Foreskin melanocyte (primary cell): ENCODE measurements at places on chromosomes 11 and 22.

GRCh38 chr22:43824724-43825420 is 12.8 kb upstream of the EFCAB6 start:
- no peak for DNase-seq

GRCh38 chr11:77174559-77174958 is 46.5 kb downstream of the MYO7A start:
- no peak for DNase-seq

DNA sequence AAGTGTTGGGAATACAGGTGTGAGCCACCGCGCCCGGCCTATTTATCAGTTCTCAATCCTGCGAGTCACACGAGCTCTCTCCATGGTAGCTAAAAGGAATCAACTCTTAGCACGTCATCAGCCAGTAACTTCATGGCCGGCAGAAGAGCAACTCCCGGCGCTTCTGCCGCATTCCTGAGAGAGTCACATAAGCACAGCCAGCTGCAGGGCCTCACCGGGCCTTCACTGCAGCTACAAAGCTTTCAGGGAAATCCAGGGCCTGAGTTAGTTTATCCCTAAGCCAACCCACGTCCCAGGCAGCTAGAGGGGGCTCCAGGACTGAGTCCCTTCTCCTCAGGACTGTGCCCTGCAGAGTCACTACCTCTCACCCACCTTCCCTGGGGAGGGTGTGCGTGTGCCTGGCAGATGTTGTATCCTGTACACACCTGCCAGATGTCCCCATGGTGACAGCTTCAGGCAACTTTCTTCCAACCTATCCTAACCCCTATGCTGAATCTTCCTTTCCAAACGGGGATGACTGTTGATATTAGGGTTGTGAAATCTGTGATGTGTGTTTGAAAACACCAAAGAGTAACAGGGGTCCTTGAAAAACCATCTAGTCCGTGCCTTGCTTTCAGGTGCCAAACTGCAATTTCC is 45.9 kb upstream of the ARFGAP3 start:
- DNase-seq = no peak

- no peak for DNase-seq
Observed at GRCh38 chr11:116686866-116687265, 85.9 kb downstream of the BUD13 start.

GRCh38 chr11:5712507-5712906 is 22.9 kb downstream of the TRIM22 start:
- no peak for DNase-seq

DNA sequence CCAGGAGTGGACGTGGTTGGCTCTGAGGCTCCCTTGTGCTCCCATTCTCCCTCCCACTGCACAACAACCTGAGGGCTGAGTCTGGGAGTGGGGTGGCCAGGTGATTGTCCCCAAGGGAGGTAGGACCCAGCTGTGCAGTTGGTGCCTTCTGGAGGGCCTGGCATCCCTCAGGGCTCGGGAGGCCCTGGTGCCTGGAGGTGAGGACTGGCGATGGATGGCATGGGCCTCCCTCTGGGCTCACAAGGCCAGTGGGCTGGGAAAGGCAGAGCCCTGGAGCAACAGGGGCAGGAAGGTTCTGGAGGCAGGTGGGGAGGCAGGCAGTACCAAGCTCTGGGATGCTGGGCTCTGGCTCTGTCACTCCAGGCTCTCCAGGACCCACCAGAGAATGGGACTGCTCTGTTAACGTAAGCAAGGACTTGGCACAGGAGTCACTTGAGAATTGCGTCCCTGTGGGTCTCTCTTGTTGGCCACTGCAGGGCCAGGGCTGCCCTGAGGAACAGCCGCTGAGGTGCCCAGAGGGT is 114.2 kb downstream of the KCNQ1OT1 start:
- no peak for DNase-seq

- DNase-seq = no peak
Observed at GRCh38 chr11:16040151-16040550, 316.2 kb downstream of the SOX6 start.

- no peak for DNase-seq
Observed at GRCh38 chr22:29717789-29718188, 2.0 kb upstream of the CABP7 start.

- no peak for DNase-seq
Observed at GRCh38 chr11:67054346-67054835, 2.3 kb upstream of the RHOD start.

DNA sequence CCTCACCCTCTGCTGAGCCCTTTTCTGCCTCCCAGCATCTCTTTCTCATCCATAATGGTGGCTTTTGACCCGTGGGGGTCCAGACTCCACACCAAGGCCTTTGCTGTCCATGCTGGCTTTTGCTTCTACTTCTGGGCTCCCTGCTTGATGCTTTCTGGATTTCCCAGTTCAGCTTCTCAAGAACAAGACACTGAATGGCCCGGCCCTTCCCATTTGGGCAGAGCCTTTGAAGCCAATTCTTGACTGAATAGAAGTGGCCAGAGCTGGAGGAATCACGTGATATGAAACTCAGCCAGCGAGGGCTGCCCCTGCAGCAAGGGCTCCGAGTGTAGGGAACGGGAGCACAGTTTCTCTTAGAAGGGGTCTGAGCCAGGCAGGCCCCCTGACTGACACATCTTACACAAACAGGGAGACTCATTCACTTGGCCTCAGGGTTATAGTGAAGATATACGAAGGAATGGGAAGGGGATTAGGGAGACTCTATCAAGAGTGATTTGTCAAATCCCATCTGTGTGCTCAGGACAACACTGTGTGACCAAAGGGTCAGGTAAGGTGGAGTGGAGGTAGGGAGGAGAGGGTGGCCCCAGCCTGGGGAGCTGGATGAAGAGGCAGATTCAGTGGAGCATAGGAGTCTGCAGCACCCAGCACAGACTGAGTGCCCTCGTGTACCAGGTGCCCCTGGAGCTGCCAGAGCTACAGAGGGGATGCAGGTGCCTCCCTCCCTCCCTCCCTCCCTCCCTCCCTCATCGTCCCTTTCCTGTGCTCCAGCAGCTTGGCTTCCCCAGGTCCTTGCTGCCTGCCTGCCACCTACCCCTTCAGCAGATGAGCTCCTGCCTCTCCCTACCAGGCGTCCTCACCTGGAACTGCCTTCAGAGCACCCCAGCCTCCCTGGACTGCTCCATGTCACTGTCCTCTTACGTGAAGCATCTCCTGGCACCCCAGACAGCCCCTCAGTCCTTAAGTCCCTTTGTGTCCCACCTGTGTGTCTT is 106.0 kb downstream of the TRIM29 start:
- no peak for DNase-seq

GRCh38 chr11:1208144-1208393 is 14.8 kb upstream of the MUC5B start:
- no peak for DNase-seq

- no peak for DNase-seq
Observed at GRCh38 chr11:67612751-67613150, 6.0 kb downstream of the NDUFV1 start.

- DNase-seq = no peak
Observed at GRCh38 chr11:118098996-118099837, 12.5 kb upstream of the SMIM35 start.

GRCh38 chr11:30314625-30315024 is 8.3 kb upstream of the ARL14EP start:
- DNase-seq = no peak

GRCh38 chr11:6733326-6734275 is 38.2 kb downstream of the OR2AG2 start:
- DNase-seq = no peak

DNA sequence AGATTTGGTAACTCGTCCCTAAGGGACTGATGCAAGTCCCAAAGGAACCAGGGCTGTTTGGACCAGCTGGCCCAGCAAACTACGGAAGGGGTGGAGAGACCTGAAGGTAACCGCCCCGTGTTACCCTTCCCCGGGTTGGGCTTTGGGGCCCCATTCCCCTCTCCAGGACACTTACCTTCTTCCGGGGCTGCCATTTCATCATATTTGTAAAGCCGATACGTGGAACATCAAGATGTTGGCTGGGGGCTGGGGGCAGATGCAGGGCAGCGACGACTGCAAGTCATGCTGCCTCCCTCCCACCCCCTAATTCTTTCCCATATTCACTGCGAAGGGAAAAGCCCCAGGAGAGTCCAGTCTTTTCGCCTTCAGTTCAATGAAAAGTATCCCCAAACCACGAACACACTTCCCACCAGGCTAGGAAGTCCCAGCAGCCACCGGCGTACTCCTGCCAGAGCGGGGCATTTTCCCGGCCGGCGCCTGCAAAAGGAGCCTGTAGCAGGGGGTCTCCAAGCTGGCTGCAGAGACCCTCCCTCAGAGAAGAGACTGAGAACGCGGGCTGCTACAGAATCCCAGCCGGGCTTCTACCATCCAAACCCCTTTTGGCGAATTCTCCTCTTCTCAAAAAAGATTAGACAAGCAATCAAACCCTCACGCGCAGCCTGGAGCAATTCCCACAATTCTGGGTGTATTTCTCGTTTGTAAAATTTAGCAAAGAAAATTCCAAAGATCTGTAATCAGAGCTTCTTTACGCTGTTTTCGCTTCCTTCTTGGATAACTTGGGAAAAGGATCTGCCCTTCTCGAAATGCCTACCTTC is 236.7 kb downstream of the TTC28 start:
- DNase-seq = peak; percentile 7

DNA sequence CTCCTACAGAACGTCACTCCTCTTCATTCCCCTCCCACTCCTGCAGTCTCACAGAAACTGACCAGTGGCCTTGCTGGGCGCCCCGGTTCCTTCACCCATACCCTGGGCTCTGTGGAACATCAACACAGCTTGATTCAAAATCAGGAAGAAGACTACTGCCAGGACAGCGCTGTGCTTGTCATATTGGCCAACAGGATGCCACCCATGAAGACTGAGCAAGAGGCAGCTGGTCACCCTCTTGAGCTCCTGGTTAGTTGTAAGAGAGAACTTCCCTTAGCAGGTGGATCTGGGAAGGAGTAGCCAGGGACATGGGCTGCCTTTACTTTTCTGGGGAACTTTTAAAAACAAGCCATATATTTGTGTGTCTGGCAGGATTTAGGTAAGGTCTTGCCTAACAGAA is 110.4 kb upstream of the TIMP3 start:
- DNase-seq = no peak

DNA sequence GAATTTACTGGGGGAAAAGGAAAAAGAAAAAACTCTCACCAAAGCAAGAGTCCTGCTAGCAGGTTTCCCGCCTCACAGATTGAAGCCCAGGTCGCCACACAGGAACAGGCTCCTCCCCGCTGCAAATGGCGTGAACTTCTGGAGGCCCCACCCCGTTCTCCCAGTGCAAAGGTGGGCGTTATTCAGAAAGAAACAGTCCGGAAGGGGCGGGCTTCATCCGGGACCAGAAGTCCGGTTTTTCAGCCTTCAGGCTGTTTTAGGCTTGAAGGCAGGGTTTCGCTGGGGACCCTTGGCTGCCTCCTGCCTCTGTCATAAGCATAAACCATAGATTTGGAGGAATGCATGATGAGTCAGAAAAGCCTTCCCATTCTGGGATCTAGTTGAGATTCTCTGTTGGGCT is 148.3 kb upstream of the POU2AF2 start:
- DNase-seq = peak; percentile 31

DNA sequence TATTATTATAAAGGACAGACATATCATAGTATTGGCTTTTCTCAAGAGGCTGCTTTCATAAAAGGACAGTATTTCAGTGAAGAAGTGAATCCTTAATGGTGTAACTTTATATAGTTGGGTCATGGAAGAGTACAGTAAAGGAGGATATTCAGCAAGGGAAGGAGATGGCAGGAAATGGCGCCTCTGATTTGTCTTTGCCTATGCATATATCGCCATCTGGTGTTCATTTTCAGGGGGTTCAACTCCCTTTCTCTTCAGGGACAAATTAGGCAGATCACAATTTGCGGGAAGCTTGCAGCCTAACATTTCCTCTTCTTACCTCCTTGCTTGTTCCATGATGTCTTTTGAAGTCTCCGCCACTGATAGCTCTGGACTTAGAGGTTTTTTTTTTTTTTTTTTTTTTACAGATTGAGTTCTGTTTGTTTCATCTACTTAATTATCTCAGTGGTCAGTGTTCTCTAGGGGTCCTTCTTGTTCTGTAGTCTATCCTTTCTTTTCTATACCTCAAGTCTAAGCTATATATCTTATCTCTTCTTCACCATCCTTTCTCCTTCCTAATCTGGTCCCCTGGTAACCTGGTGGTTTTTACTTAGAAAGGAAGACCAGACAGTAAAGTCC is 21.8 kb upstream of the RRM1 start:
- peak; percentile 62 for DNase-seq

- DNase-seq = peak; percentile 68
Observed at GRCh38 chr22:31870890-31871289, 73.4 kb upstream of the YWHAH start.

- no peak for DNase-seq
Observed at GRCh38 chr22:18905540-18906409, at the start of gene DGCR6. DGCR6 (plus strand) TSS chr22:18906320; CDS start chr22:18906375, 55 bp downstream.

- DNase-seq = no peak
Observed at GRCh38 chr11:79794484-79795393, 353.9 kb upstream of the TENM4 start.

DNA sequence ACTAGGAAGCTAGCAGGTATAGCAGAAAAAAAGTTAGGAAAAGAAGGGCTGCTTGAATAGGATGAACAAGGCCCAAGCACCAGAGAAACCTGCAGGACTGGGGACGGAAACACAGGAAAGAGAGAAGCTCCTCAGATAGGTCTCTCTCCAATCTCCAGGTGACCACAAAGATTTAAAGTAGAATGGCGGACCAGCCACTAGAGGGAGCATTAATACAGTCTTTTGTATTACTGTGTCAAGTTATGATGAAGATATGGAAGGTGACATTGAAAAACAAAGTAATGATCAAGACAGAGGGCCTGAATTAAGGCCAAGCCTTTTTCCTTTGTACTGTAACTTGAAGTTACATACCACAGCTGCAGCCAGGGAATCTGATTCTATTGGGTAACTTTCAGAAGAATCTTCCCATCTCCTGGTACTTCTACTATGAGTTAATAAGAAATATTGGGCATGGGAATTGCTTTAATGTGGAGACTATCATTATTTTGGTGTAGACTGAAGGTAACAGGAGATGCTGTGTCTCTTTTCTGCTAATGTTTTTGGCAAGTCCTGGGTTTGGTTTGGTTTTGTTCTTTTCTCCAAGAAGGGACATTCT is 33.8 kb downstream of the OR2AG2 start:
- DNase-seq = no peak

DNA sequence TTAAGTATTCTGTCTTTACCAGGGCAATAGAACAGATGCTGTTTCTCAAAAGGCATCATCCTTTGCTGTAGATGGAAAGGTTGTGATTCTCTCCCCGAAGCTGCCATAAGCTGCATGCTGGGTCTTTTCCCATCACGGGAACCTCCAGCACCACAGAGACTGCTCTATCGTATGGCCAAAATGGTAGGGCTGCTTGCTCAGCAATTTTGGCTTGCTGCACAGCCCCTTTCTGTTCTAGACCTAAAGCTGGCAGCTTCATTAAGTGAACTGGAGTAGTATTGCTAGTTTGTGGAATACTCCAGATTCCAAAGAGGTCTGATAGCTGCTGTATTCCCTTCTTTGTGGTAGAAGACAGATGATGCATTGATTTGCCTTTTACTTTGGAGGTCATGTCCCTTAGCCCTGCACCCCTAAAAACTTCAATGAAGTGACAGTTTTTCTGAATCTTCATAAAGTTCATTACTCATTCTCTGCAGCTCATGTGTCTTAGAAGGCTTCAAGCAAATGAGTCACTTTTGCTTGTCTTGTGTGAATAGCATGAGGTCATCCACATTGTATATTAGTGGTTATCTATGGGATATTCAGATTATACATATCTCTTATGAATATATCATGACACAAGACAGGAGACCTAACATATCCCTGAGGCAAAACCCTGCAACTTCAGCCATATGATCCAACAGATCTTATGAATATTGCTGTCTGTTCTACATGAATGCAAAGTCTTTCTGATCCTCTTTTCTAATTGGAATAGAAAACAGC is 245.3 kb downstream of the FAM76B start:
- DNase-seq = peak; percentile 94
